ENCODE measurements at places on chromosomes 12 and 14.

- DNase-seq, result no peak
These were observed 425.3 kb downstream of the ZFP36L1 start for GRCh38 chr14:68367536-68367935.

DNA sequence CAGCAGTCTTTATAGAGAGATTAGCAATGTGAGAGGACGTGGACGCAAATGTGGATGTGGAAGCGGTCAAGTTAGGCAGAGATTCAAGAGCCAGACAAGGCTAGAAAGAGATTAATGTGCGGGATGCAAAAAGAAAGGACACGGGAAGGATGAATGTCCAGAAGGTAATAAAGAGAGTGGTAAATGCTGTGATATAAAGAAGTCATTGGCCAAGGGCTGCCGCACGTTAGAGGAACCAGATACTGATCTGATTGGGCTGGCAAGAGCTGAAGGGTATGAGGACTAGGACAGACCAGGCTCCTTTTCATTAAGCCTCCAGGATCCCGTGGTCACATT, 59.5 kb downstream of the DHRS2 start:
- DNase-seq, result no peak

- DNase-seq, result peak; percentile 81
These were observed 51.3 kb downstream of the IFNG-AS1 start for GRCh38 chr12:68040450-68041075.

GRCh38 chr14:90235179-90235976, 21.0 kb upstream of the PSMC1 start:
- DNase-seq, result peak; percentile 28

- peak; percentile 0 for DNase-seq
These were observed 765.1 kb upstream of the FBXO33 start for GRCh38 chr14:40197344-40197743.

DNA sequence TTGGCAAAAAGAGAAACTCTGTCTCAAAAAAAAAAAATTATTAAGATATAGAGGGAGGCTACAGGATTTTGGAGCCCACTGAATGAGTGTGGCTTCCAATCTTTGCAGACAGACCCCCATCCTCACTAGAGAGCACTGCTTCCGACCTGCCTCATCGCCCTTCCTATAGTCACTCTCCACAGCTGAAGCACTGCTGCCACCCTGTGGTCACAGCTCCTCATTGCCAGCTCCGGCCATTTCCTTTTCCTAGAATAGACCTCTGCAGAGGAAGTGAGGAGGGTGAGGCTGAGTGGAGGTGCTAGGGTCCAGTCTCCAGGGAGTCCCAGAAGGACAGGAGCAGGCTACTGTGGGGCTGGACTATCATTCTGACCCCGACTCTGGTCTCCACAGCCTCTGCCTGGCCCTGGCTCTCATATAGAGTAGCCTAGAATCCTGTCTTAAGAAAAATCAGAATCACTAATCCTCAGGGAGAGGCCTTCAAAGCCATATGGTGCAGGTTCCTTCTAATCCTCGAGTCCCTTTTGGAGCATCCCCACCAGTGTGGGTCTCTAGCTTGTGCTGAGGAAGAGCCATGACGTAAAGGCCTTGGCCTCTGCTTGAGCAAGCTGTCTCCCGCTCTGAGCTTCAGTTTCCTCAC, 1.4 kb upstream of the NPFF start:
- peak; percentile 79 for DNase-seq

DNA sequence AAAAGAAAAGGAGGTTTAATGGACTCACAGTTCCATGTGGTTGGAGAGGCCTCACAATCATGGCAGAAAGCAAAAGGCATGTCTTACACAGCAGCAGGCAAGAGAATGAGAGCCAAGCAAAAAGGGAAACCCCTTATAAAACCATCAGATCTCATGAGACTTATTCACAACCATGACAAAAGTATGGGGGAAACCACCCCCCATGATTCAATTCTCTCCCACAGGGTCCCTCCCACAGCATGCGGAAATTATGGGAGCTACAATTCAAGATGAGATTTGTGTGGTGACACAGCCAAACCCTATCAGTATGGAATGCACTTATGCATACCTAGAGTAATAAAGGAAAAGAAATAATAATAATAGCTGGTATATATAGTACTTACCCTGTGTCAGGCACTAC, 4.5 kb upstream of the GLIPR1 start:
- peak; percentile 34 for DNase-seq

- peak; percentile 34 for DNase-seq
These were observed 33.6 kb upstream of the CRY1 start for GRCh38 chr12:107126796-107127481.

DNA sequence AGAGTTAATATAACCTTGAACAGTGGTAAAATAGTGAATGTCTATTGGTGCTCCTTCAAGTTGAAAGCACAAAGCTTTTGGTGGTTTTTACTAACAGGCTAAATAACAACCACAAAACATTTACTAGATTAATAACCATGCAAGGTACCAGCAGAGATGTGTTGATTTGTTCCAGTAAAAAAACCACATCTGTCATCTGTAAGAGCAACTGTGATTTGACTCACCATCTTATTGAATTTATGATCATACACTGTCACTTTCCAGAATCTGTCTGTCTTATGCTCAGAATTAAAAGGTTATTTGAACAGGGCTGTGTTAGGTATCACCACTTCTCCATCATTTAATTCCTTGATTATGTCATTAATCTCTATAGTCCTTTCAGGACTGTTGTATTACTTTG, 107.0 kb upstream of the PTHLH start:
- DNase-seq, result no peak

GRCh38 chr14:60014402-60014801, 77.3 kb upstream of the PCNX4 start:
- DNase-seq, result no peak

- DNase-seq, result no peak
These were observed 181.9 kb downstream of the BCAT1 start for GRCh38 chr12:24767016-24767415.
